OCI-LY7 (cell line): ENCODE measurements at places on chromosomes 6 and 20.

- DNase-seq = peak; percentile 52
Measured at GRCh38 chr20:408843-409696, 971 bp downstream of the RBCK1 start.

- no peak for DNase-seq
Measured at GRCh38 chr6:149032599-149033405, 284.7 kb upstream of the TAB2 start.

DNA sequence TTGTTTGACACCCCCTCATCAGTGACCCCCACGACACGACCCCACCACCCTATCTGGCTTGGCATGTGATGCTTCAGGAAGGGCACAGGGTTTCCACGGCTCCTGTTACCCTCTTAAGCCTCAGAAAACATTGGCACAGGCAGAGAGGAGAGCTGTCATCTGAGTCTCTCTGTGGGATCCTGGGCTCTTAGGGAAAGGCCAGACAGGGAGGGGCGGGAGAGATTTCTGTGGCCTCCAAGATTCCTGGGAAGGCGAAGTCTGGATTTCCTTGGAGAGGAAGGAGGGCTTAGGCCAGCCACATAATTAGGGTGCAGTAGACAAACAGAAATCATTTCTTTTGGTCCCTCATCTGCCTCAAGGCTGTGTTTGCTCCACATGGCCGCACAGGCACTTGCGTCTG lies 191.6 kb upstream of the SNX9 start:
- no peak for DNase-seq

GRCh38 chr6:29926413-29927274 lies 15.7 kb upstream of the HLA-A start:
- DNase-seq = peak; percentile 56

DNA sequence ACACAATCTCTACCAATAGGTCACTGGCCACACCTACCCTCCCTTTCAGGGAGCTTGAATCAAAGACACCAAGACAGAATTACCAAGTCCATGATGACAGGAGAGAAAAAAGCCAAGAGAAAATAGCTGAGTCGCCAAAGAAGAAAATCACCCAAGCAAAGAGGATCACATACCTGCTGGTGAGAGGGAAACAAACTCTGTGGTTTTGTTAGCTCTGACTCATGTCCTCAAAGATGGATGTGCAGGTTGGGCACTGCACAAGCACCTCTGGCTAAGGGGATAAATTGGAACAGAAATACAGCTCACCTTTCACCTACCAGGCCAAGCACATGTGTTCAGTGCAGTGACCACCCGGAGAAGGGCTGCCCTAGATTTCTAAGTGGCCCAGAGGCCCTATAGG lies 114.8 kb downstream of the TFAP2A start:
- DNase-seq = no peak

DNA sequence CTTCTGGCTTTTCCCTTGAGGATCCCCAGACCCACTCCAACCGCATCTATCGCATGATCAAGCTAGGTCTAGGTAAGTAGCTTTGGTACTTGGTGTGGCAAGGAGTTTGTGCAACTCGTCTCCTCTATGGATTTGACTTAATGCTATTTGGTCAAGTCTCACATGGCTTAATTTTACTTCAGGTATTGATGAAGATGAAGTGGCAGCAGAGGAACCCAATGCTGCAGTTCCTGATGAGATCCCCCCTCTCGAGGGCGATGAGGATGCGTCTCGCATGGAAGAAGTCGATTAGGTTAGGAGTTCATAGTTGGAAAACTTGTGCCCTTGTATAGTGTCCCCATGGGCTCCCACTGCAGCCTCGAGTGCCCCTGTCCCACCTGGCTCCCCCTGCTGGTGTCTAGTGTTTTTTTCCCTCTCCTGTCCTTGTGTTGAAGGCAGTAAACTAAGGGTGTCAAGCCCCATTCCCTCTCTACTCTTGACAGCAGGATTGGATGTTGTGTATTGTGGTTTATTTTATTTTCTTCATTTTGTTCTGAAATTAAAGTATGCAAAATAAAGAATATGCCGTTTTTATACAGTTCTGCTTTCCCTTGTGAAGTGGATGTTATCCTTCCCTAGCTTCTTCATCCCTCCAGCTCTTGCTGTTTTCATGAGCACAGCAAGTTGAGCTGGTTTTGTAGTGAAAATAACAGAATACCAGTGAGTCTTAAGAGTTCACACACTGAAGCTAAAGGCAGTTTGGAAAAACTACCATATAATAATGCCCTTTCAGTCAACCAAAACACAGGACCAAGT lies 3.8 kb downstream of the SLC35B2 start:
- peak; percentile 53 for DNase-seq

GRCh38 chr6:150200428-150201100 lies 57.7 kb downstream of the PPP1R14C start:
- DNase-seq = no peak

- peak; percentile 43 for DNase-seq
Measured at GRCh38 chr20:3218307-3218988, 9.2 kb downstream of the ITPA start.

- DNase-seq = peak; percentile 4
Measured at GRCh38 chr6:125393449-125393858, 91.7 kb upstream of the HDDC2 start.

- no peak for DNase-seq
Measured at GRCh38 chr20:35791821-35792220, 20.0 kb downstream of the PHF20 start.

GRCh38 chr6:5905431-5906339 lies 101.0 kb downstream of the NRN1 start:
- DNase-seq = no peak

DNA sequence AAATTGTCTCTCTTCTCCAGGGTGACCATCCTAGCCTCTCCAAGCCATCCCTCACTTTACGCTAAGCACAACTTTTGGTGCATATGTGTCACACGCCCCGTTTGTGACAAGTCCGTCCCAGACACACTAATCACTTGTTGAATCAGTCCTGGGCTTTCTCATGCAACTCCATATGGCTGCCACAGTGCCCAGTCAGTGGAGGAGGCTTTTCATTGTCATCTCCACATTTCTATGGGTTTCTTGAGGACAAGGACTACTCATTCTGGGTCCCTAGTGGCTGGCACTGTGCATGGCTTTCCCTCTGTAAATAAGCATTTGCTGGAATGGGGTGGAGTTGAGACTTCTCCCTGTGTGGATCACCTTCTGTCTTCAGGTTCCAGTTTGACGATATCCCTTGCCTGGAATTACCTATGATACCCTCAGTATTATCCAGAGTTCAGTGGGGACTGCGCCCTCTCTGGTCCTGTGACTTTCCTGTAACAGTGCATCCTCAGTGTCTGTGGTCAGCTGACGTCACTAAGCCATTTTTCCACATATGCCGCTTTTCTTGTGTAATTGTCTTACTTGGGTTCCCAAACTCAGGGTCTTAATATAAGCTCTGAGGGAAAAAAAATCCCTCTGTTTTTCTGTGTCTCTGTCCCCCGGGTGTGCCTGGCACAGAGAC lies 59.8 kb upstream of the MYL9 start:
- DNase-seq = no peak

GRCh38 chr20:6583134-6583738 lies 184.2 kb upstream of the BMP2 start:
- peak; percentile 32 for DNase-seq

GRCh38 chr6:100554228-100554627 lies 89.5 kb upstream of the SIM1 start:
- no peak for DNase-seq

DNA sequence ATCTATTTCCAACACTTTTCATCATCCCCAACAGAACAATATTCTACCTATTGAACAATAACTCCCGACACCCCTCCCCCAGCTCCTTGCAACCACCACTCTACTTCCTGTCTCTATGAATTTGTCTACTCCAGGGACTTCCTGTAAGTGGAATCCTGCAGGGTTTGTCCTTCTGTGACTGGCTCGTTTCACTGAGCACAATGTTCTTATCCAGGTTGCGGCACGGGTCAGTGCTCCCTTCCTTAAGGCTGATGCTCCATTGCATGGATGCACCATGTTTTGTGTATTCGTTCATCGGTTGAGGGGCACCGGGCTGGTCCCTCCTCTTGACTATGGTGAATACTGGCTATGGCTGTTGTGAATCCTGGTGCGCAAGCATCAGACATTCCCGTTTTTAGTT lies 163.2 kb downstream of the TBXT start:
- DNase-seq = no peak

- DNase-seq = no peak
Measured at GRCh38 chr6:168695701-168696100, 254.7 kb downstream of the SMOC2 start.

- no peak for DNase-seq
Measured at GRCh38 chr20:18717062-18717461, 96.5 kb upstream of the SCP2D1 start.

- DNase-seq = peak; percentile 49
Measured at GRCh38 chr6:26311012-26311384, 54.0 kb upstream of the BTN3A2 start.

DNA sequence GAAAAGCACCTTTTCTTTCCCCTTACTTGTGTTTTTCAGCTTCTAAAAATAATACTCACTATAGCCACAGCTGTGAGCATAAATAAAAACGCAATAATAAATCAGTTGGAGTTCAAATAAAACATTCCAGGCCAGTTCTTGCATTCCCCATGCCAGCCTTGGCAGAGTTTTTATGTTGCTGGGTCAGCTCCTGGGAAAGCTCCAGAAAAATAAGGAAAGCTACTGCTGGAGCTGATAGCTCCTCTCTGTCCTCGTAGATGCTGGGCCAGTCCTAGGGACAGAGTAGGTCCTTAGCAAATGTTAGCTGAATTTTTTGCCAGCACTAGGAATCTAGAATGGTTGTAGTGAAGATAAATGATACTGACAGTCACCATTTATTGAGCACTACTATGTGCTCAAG lies 389.0 kb upstream of the SYNCRIP start:
- no peak for DNase-seq
